ENCODE measurements at places on chromosomes 2 and 18. TPM values are rescaled to one million over a fixed set of nuclear protein-coding genes. Genes with fewer than 3 reads are reported as not detected.

The SOCS6 gene
- total RNA-seq: 2.0 TPM

The ANKRD62 gene
- not detected for total RNA-seq

The ALLC gene
- total RNA-seq: not detected

The LAMA1 gene
- not detected for total RNA-seq

The ITGA4 gene
- 207 TPM for total RNA-seq

The ALK gene
- not detected for total RNA-seq

The HOXD10 gene
- total RNA-seq: not detected

The SERPINB11 gene
- total RNA-seq: not detected

The RPIA gene
- 34.5 TPM for total RNA-seq

The POLR1B gene
- 36.5 TPM for total RNA-seq

The PSMA8 gene
- 0.91 TPM for total RNA-seq

The C2orf81 gene
- 3.3 TPM for total RNA-seq

The TMEM17 gene
- not detected for total RNA-seq

The GNLY gene
- 26.3 TPM for total RNA-seq

The NOSTRIN gene
- total RNA-seq: not detected

The DSG3 gene
- total RNA-seq: not detected

The ARHGEF4 gene
- total RNA-seq: 1.4 TPM

The AFF3 gene
- 12.2 TPM for total RNA-seq

The TEX51 gene
- not detected for total RNA-seq

The SP3 gene
- 99.3 TPM for total RNA-seq

The MYOM1 gene
- total RNA-seq: 2.0 TPM

The KLHL41 gene
- not detected for total RNA-seq

The SCN1A gene
- not detected for total RNA-seq

The ACVR2A gene
- 16.5 TPM for total RNA-seq

The KCNK3 gene
- total RNA-seq: not detected

The EMILIN2 gene
- 38.3 TPM for total RNA-seq

The RALB gene
- 62.9 TPM for total RNA-seq

The LYG2 gene
- not detected for total RNA-seq

The NDC80 gene
- total RNA-seq: 66.9 TPM

The ZDBF2 gene
- 14.3 TPM for total RNA-seq

The KCNG2 gene
- not detected for total RNA-seq

The EML6 gene
- total RNA-seq: 0.86 TPM

The IL36A gene
- not detected for total RNA-seq

The HAUS1 gene
- 49.7 TPM for total RNA-seq

The IL36B gene
- not detected for total RNA-seq

The SRD5A2 gene
- total RNA-seq: not detected

The MAIP1 gene
- 16.7 TPM for total RNA-seq

The PIEZO2 gene
- total RNA-seq: not detected

The KIAA1328 gene
- total RNA-seq: 5.1 TPM

The DHRS9 gene
- total RNA-seq: not detected

The SERPINB2 gene
- total RNA-seq: not detected

The SCN9A gene
- 0.26 TPM for total RNA-seq

The UGT1A10 gene
- not detected for total RNA-seq

The DNAJC5G gene
- not detected for total RNA-seq

The TNP1 gene
- not detected for total RNA-seq

The NTSR2 gene
- total RNA-seq: not detected

The RAX gene
- total RNA-seq: not detected

The GPAT2 gene
- total RNA-seq: 5.5 TPM

The PLA2R1 gene
- total RNA-seq: not detected

Data from activated naive CD4-positive, alpha-beta T cell treated with anti-CD3 and anti-CD28 coated beads, Interleukin-2, amount 10 ng/mL, durations not matched to agents 5 hours and 36 hours (primary cell).